ENCODE measurements at places on chromosomes 11 and 22.
A peak's percentile ranks its signal among the peaks of the same experiment; 100 is the strongest.

- DNase-seq: no peak
Measured at GRCh38 chr22:45996241-45997076, 19.5 kb upstream of the WNT7B start.

DNA sequence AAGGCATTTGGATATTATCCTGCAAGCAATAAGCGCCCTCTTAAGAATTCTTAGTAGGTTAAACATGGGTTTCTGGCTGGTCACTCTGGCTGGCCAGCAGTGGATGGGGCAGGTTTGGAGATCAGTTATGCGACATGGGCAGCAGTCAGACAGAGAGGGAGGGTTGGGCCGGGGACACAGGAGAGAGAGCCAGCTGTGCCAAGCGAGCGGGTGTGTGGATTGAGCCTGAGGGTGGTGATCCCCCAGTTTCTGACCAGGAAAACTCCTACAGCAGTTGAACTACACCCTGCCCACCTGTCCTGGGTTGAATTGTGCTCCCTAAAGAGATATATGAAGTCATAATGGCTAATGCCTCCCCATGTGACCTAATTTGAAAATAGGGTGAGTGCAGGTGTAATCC lies 671.2 kb downstream of the TBC1D22A start:
- DNase-seq: no peak

DNA sequence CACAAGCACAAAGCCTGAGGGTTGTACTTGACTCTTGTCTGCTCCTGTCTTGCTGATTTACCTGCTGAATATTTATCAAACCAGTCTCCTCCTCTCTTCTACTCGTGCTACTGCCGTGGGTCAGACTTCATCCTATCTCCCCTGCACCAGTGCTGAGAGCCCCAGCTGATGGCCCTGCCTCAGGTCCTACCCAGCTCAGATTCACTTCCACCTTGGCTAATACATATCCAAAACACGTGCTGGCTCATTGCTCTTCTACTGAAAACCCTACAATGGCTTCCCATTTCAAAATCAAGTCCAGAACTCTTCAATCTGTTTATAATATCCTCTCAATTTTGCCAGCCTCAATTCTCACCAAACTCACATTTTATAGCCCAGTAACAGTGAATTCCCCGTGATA lies 48.3 kb downstream of the RAB30 start:
- no peak for DNase-seq

DNA sequence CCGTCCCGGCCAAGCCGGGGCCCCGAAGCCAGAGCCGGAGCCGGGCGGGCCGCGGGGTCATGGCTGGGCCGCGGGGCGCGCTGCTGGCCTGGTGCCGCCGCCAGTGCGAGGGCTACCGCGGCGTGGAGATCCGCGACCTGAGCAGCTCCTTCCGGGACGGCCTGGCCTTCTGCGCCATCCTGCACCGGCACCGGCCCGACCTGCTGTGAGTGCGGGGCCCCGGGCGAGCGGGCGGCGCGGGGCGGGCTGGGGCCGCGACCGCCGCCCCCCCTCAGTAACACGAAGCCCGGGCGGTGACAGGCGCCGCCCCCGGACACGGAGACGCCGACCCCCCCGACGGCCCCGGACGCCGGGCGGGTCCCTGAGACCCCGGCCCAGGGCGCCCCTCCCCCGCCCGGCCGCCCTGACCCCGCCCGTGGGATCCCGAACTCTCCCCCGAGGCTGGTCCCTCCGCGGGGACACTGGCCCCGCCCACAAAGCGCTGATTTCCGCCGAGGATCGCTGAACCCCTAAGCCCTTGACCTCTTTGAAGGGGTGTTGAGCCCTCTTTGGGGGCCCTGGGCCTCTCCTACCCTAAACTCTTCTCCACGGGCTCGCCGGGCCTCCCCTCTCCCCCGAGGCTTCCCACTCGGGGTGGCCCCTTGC lies 389 bp downstream of the MICALL1 start:
- peak; percentile 28 for DNase-seq

- no peak for DNase-seq
Measured at GRCh38 chr11:70510106-70510505, 111.8 kb downstream of the CTTN start.

Data from CD4-positive, alpha-beta T cell treated with Interleukin-6 at 100 ng/mL for 8 hours (primary cell).